ENCODE measurements at places on chromosomes 12 and 14. TPM values are rescaled to one million over a fixed set of nuclear protein-coding genes. Genes with fewer than 3 reads are reported as not detected.

The IKZF4 gene
- polyA plus RNA-seq, result 3.3 TPM

The CACNA2D4 gene
- 2.9 TPM for polyA plus RNA-seq

The GOLT1B gene
- 23.9 TPM for polyA plus RNA-seq

The NRXN3 gene
- 2.1 TPM for polyA plus RNA-seq

The TPPP2 gene
- polyA plus RNA-seq, result not detected

The FAM161B gene
- 1.9 TPM for polyA plus RNA-seq

GRCh38 chr14:64721899-64722298 lies 17.7 kb downstream of the PLEKHG3 start:
- no peak for DNase-seq

DNA sequence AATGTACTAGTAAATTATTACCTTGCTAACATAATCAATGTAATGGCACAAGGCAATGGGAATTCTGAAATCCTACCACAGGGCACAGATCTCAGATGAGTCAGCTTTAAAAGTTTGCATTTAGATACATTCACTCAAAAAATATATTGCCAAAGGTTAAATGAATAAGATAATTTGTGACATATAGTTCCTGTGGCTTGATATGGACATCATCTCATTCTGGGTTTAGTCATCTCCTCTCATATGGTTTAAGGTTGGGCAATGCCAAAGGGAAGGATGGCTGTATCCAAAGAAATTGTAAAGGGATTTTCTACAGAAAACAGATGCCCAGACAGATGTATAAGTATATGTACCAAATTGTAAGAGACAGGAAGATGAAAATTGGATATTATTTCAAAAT lies 1065.0 kb downstream of the LRFN5 start:
- DNase-seq, result no peak

- DNase-seq, result no peak
These were observed 523.7 kb upstream of the FOXG1 start for GRCh38 chr14:28242895-28243294.

DNA sequence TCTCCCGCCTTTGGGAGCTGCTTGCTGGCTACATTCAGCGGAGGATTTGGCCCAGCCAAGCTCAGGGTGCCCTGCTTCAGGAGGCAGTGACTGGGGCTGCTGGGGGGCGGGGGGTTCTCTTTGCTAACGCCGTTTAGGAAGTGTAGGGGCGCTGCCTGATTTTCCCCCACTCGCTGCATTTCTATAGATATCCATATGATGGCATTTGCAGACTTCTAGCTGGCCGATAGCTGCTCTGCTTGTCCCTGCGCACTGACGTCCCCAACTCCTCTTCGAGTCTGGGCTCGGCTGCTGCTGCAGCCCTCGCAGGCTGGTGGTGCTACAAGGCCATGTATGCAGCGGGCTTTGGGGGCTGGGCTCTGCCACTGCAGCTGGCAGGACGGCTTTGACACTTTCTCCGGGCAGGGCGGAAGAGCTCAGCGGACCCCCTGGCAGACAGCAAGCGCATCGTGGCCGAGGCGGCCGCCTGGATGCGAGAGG lies 3.1 kb downstream of the LRFN5 start:
- peak; percentile 92 for DNase-seq

- DNase-seq, result no peak
These were observed 9.2 kb upstream of the CCDC196 start for GRCh38 chr14:66476964-66477363.

DNA sequence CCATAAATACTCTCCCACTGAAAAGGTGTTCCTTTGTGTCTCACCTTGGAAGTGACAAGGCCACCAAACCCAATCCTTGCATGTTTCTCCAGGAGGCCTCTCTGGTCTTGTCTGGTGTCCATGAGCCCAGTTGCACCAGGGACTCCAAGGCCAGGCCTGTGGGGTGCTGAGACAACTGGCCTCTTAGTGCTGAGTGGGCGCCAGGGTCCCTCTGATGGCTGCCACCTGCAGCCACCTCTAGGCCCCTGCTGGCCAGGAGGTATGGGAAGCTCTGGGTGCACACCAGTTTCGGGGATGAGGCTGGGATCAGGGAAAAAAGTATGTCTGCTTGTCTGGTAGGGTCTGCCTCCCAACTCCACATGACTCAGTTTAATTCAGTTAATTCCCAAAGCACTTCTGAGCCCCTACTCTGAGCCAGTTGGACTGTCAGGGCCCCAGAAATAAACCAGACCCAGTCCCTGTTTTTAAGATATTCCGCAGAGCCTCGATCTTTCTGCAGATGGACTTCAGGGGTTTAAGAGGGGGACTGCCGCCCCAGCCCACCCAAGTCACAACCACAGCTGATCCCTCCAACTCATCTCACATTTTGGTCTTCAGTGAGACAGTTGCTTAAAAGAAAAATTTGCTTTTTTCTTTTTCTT lies 15.0 kb upstream of the FAM181A start:
- DNase-seq, result no peak

DNA sequence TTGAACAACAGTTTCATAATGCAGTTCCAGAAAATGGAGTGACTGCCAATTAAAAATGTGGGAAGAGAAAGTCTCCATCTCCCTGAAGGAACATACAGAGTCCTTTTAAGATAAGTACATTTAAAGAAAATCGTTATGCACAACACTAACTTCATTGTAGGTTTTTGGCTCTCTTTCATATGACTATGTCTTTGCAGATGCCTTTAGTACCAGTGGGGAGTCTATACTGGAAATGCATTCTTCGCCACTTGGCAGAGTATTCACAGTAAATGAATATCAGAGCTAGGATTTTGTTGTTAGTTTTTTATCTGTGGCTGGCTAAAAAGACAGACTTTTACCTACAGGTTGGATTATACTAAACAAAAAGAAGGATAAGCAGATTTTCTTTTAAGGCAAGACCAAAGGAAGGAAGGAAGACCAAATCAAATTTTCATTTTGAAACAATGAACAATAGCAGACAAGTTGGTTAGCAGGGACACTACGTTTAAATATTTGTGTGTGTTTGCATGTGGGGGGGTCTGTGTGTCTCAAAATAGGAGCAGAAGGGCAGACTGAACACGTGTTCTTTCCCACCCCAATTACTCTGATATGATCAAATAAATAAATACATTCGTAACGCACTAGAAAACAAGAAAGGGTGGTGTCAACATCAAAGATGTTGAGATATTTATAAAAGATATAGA lies 124.5 kb downstream of the BTG1 start:
- DNase-seq, result no peak

DNA sequence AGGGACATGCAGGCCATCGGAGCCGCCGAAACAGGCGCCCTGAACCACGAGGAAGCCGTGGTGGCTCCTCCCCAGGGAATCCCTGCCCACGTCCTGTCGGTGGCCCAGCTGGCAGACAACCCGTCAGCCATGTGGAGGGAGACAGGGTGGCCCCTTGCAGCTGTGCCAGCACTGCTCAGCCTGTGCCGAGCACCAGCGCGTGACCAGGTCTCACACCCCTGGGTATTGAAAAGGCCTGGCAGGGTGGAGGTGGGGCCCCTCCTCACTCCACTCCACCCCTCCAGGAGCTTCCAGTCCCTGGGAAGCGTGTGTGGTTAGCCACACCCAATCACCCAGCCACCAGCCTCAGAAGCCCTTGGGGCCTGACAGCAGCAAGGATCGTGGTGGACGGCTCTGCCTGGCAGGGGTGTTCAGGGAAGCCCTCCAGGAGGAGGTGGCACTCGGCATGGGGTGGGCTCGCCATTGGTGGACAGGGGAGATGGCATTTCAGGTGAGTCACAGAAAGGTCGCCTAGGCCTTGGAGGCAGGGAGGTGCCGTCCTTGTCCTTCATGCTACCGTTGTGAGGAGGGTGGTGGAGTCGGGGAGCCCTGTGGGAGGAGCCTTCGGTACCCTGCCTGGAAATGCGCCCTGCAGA lies 12.3 kb upstream of the DLK1 start:
- DNase-seq, result no peak

DNA sequence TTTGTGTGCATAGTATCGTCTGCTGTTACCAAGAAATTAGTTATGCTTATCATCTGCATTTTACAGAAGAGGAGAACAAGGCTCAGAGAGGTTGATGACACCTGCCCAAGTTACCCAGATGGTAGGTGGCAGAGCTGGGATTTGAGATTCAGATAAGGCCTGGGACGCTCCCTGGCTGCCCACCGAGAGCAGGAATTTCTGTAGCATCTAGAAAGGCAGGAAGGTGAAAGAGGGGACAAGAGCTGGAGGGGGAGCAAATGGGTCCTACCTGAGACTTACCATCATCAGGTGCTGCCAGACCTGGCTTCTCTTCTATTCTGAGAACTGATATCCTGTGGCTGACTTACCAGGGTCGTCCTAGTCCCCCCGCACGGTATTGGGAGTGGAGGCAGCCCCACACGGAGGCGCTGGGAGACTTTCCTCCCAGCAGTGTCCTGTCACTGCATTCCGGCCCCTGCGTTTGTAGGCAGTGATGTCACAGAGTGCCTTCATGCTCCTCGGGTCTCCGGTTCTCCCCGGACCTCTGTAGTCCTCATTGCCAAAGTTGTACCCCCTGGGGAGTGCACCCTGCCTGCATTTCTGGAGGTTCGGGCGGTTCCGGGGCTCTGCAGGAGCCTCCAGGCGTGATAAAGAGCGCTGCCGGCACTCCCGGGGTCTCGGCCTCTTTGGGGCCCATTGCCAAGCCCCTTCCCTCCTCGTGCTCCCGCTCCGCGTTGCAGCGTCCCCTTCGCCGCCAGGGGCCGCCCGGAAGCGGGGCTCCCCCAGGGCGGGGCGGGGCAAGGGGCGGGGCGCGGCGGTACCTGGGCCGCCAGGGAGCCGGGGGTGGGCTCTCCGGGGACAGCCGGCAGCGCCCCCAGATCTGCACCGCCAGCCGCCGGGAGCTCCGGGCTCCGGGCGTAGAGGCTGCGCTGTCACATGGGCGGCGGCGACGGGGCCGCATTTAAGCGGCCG lies at the start of gene CABP1:
CABP1 (plus strand) TSS at position 856 of the 951 bp plus-strand sequence; CDS start at position 916, 60 bp downstream.
- peak; percentile 50 for DNase-seq

DNA sequence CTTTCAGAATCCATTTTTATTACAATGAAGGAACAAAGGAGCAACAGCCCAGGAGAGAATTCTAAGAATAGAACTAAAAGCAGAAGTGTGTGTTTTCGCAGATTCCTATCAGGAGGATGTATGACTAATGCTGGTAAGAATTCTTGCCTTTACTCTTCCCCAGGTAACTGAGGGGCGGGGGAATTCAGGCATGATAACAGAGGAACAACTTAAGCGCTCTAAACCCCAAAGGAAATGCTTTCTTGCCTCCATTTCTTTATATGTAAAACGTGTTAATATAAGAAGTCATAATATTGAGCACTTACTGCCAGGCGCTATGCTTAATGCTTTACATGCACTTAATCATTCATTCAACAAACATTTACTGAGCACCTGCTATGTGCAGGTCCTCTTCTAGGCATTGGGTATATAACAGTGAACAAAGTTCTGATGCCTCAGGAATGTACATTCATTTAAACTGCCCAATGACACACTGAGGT lies 4.5 kb downstream of the HCAR1 start:
- peak; percentile 27 for DNase-seq

DNA sequence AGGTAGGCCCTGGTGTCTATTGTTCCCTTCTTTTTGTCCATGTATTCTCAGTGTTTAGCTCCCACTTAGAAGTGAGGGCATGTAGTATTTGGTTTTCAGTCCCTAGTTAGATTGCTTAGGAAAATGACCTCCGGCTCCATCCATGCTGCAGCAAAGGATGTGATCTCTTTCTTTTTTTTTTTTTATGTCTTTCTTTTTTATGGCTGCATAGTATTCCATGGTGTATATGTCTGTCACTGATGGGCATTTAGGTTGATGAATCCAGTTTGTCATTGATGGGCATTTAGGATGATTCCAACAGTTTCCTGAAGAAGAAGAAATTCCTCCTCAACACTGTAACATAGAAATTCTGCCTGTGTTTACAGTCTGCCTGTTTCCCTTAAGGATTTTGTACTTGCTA lies 231.1 kb downstream of the CCDC91 start:
- DNase-seq, result no peak

- DNase-seq, result no peak
These were observed 4.9 kb downstream of the OR6C4 start for GRCh38 chr12:55554296-55554695.

DNA sequence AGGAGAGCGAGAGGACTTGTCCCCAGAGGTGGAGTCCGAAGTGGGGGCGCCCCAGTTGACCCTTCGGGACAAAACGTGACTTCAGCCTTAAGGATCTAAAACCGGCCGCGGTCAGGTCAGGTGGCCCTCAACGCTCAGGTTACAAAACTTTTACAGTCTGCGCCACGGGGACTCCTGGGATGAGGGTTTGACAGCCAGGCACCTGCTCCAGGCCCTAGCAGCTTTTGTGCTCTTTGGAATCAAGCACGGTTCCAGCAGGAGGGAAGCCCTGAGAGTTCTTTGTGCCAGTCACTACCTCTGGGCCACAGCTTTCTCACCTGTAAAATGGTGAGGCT lies 337 bp downstream of the ZC2HC1C start:
- no peak for DNase-seq

GRCh38 chr12:77998236-77998786 lies 167.6 kb downstream of the NAV3 start:
- DNase-seq, result no peak

GRCh38 chr12:27550653-27550975 lies 26.6 kb downstream of the PPFIBP1 start:
- DNase-seq, result no peak

DNA sequence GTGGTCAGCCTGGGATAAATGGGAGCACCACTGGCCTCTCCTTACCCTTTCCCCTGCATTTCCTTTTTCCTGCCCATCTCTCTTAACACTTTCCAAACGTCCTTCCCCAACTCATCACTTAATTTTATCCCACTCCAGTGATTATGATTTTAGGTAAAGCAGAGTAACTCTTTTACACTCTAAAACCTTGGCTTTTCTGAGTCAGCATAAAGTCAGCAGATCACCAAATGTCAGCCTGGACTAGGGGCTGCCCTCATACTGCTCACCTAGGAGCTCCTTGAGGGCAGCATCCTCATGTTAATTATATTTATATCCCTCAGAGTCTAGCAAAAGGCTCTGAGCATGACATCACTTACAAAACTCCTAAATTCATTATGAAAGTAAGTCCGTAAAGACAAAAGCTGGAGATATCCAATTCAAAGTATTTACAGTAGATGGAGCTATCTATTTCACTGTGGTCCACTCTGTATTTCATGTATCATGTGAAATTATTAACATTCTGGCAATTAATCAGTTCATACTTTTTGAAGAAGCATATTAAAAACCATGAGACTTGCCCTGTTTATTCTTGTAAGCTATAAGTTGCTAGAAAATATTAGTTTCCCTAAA lies 17.0 kb upstream of the DICER1 start:
- peak; percentile 56 for DNase-seq

- no peak for DNase-seq
These were observed 17.7 kb downstream of the TBK1 start for GRCh38 chr12:64469455-64470142.
